ENCODE measurements at places on chromosomes 6 and 20.

DNA sequence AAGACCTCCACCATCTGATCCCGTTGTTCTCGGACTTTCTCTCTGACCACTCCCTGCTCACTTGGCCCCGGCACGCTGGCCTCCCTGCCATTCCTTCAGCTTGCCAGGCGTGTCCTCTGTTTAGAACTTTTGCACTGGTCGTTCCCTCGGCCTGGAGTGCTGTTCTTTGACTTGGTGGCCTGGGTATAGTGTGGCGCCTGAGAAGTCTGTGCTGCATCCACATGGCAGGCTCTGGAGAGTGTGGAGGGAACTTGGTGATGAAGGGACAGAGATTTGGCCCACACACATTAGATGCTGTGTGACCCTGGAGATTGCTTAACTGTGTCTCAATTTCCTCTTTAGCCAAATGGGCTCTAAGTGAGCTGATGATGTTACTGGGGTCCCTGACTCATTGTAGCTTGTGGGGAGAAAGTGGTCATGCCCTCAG is 13.0 kb upstream of the TGM2 start:
- DNase-seq, result no peak

GRCh38 chr6:72552938-72553337 is 68.9 kb upstream of the KCNQ5 start:
- peak; percentile 21 for DNase-seq

DNA sequence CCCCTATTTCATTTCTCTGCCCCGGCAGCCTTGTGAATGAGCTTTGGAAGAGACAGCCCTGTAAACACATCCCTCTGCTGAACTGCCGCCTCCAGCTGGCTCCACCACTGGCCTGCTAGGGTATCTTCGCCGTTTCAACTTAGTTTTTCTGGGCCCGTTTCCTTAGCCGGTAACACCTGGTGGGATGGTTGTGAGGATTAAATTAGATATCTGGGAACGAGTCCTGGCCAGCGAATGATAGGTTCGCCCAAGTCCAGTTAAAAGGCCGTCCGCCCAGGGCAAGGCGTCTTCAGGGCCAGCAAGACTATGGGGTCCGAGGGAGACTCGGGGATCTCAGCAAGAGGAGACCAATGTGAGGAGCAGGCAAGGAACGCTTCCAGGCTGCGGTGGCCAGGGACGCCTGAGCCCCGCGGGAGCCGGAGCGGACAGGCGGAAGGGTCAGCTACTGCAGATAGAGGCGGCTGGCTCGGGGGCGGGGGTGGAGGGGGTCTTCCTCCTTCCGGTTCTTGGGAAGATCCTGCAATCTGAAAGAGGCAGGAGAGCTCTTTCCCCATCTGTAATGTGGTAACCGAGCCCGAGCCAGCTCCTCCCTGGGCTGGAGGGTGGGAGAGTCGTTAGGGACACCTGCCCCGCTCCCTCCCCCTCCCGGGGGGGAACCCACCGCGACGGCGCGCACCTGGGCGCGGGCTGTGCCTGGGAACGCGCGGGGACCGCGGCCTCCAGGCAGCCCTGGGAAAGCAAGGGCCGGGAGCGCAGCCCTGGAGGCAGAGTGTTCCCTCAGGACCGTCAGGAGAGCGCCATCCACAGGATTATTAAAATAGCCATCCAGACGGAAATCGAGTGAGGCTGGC is 4.5 kb upstream of the PTCRA start:
- no peak for DNase-seq

GRCh38 chr6:109523478-109523877 is 40.5 kb upstream of the ZBTB24 start:
- no peak for DNase-seq

GRCh38 chr6:129648819-129649491 is 61.0 kb downstream of the ARHGAP18 start:
- DNase-seq, result no peak
